ENCODE measurements at places on chromosomes 16 and 17. TPM values are rescaled to one million over a fixed set of nuclear protein-coding genes. Genes with fewer than 3 reads are reported as not detected.

Gene CCDC200
- total RNA-seq = not detected

Gene FBXO39
- not detected for total RNA-seq

- no peak overlapping the region for H3K4me3 ChIP-seq
- H3K27ac ChIP-seq = no peak overlapping the region
- DNase-seq = no peak
- H3K36me3 ChIP-seq = no peaks in the 10 kb centered on the region
These were observed 366.4 kb upstream of the DYNLRB2 start for GRCh38 chr16:80174416-80174815.

DNA sequence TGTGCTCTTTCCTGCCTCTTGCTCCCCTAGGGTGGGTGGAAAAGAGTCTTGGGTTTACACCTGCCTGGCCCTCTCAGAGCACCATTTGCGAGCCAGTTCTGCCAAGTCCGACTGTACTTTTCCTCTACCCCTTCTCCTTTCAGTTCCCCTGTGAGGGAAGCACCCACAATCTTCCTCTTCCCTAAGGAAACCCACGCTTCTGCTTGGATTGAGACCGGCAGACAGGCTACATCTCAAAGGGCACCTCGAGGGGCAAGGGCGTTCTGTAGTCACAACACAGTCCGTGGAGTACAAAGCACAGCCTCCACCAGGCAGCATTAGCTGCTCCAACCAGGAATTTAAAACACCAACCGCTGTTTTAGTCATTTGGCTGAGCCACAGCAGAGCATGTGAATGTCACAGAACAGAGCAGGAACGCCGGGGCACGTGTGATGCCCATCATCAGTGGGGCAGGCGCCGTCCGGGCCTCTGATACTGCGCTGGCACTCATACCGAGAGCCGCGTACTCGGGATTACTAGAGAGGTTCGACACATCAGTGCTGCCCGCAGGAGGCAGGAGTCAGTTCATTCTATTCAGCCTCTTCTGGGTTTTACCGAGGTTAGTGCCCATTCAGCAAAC is 13.7 kb upstream of the MNT start:
- peaks cover 3% of the 10 kb centered on the region for H3K4me1 ChIP-seq
- no peak for DNase-seq
- H3K27ac ChIP-seq = no peak overlapping the region
- no peak overlapping the region for H3K4me3 ChIP-seq
- no peaks in the 10 kb centered on the region for H3K27me3 ChIP-seq
- peaks cover 11% of the 10 kb centered on the region for H3K36me3 ChIP-seq

- H3K4me1 ChIP-seq = no peaks in the 10 kb centered on the region
- no peak overlapping the region for H3K27ac ChIP-seq
- no peaks in the 10 kb centered on the region for H3K36me3 ChIP-seq
- H3K27me3 ChIP-seq = no peaks in the 10 kb centered on the region
- H3K4me3 ChIP-seq = no peak overlapping the region
These were observed 478.0 kb downstream of the SLC39A11 start for GRCh38 chr17:72614476-72614870.

DNA sequence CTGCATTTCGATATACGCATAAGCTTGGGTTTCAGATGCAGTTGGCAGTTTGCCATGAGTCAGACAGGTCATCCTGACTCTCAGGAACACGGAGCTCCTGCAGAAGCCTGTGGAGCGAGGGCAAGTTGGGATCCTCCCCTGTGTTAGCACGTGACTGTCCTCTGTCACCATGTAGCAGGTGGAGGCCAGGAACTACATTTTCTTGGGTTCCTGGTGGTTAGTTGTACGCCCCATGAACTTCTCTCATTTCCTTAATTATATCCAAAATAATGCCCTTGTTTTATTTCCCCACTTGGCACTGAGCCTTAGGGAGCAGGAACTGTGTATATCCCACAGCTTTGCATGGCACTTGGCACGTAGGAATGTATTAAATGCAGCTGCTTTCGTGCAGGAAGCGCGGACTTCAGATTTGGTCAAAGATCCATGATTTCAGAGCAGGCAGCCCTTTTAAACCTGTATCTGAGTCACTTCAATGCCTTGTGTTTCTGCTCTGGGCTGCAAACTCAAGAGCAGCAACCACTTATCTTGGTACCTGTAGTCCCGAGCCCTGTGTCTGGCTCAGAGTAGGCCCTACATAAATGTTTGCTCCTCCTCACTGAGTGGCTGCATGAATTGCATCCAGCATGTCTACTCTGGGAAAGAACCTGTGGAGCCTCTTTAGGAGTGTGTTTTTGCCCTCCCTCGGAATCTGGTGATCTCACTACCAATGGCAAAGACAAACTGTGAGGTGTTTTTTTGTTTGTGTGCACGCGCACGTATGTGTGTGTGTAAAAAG is 428.4 kb downstream of the MAF start:
- no peaks in the 10 kb centered on the region for H3K36me3 ChIP-seq
- no peaks in the 10 kb centered on the region for H3K27me3 ChIP-seq
- no peak for DNase-seq
- H3K27ac ChIP-seq = no peak overlapping the region

DNA sequence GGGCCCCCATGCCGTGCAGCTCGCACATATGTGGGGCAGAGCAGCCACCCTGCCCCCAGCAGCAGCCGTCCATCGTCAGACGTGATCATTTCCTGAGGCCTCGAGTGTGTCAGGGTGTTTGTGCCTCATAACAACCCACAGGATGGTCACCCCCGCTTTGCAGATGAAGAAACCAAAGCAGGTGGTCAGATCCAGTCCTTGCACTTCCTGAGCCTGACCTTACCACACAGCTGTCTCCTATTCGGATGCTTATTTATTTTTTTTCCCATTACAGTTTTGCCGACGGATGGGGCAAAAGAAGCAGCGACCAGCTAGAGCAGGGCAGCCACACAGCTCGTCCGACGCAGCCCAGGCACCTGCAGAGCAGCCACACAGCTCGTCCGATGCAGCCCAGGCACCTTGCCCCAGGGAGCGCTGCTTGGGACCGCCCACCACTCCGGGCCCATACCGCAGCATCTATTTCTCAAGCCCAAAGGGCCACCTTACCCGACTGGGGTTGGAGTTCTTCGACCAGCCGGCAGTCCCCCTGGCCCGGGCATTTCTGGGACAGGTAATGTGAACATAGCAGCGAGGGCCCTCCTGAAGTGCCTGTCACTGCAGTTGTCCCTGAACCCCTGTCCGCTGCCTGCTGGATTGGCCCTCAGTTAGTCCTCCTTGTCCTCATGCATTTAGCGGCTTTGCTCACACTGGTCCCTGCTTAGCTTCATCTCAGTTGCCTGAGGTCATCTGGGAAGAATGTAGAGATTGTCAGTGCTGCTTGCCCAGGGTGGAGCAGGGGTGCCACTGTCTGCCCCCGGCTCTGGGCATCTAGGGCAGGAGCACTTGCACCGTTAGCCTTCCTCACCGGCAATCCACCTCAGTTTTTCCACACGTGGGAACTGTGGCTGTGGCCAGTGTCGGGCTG is 1.4 kb downstream of the MPG start:
- no peak for DNase-seq
- no peaks in the 10 kb centered on the region for H3K36me3 ChIP-seq
- H3K27me3 ChIP-seq = no peaks in the 10 kb centered on the region
- H3K4me1 ChIP-seq = peaks cover 29% of the 10 kb centered on the region

DNA sequence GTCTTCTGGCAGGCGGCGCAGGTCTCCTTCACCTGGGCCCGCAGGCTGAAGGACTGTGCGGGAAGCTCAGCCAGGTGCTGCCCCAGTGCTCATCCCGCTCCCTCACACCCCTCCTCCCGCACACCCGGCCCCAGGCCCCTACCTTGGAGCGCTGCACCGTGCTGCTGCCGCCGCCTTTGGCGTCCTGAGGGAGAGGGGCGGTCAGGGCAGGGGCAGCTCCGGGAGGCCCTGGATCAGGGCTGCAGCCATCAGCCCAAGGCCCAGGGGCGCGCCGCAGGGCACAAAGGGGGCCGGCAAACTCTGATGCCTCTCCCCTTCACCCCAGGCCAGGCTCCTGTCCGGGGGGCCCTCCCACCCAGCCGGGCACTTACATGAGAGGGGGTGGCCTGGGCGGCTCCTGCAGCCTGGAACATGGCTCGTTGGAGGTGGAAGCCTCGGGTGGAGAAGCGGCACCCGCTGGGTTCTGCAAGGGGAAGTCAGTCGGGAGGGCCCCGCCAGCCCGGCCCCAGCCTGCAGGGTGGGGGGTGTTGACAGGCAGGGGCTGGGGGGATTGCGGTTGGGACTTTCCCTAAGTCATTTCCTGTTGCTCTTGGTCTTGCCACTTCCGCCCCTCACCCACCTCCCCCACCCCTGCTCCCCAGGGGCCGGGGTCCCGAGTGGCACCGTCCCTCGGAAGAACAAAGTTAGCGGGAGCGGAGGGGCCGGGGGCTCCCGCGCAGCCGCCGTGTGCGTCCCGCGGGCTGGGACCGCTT is 863 bp downstream of the LIMD2 start:
- H3K4me3 ChIP-seq = peak overlapping the region; percentile 76
- H3K36me3 ChIP-seq = peaks cover 26% of the 10 kb centered on the region
- DNase-seq = peak; percentile 93
- H3K27ac ChIP-seq = peak overlapping the region; percentile 96

DNA sequence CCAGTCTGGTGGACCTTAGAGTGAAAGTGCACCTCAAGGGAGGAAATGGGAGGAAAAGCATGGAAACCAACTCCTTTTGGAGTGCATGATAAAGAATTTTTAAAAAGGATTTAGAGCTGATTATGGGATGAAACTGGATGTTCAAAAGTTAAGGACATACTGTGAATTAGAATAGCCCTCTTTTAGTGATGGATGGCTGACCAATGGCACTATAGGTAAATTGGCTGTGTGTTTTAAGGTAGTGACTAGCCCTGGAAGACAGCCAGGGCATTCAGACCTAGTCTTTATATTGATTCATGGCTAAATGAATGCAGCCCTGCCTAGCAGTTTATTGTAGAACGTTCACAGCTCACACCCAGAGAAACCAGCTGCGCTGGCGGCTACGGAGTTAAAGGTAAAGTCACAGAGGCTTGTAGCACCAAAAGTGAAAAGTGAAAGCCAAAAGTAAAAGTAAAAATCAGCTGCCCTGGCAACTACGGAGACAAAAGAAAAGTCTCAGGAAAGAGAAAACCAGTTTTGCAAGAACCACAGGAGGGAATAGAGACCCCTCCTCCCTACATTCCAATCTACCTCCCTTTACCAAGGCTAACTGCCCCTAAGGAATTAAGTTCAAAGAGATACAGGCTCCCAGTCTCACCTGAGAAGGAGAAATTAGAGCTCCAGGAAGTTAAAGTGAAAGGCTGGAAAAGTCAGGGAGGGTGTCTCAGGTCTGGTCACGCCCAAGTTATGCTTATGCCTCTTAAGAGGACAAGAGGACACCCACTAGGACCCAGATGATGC is 21.8 kb downstream of the ACSM1 start:
- H3K4me1 ChIP-seq = no peaks in the 10 kb centered on the region
- DNase-seq = peak; percentile 14
- H3K4me3 ChIP-seq = no peak overlapping the region
- H3K27me3 ChIP-seq = no peaks in the 10 kb centered on the region
- H3K27ac ChIP-seq = no peak overlapping the region

DNA sequence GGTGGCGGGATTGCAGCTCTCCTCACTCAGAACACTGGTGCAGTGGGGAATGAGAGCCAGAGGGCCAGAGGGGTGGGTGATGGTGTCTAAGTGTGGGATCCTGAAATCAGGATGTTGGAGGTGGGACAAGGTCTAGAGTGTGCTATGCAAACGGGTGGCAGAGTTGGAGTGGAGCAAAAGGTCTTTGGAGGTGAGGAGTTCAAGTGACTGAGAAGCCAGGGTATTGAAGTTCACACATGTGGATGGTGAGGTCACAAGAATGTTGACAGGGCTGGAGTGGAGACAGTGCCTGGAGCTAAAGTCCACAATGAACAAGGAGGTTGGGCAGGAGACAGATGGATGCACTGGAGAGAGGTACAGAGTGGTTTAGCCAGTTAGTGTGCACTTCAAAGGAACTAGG is 38.3 kb upstream of the MAP3K14 start:
- H3K36me3 ChIP-seq = no peaks in the 10 kb centered on the region
- peaks cover 3% of the 10 kb centered on the region for H3K4me1 ChIP-seq
- H3K27ac ChIP-seq = no peak overlapping the region
- H3K27me3 ChIP-seq = no peaks in the 10 kb centered on the region
- no peak overlapping the region for H3K4me3 ChIP-seq
- DNase-seq = no peak

Data from Karpas-422 (cell line).